A549 treated with CORT108297 at 1 μM for 4 hours (cell line): ENCODE measurements at places on chromosomes 16 and 17. TPM values are rescaled to one million over a fixed set of nuclear protein-coding genes. Genes with fewer than 3 reads are reported as not detected.

Gene INCA1
- total RNA-seq, result 1.3 to 1.7 TPM (median 1.4 TPM) in 5 replicates

Gene GP1BA
- not detected in 5 replicates for total RNA-seq

Gene METTL22
- 21.8 to 27.6 TPM (median 24.5 TPM) in 5 replicates for total RNA-seq

Gene P2RX1
- 0.05 to 0.07 TPM in 2 of 5 replicates, not detected in the others for total RNA-seq

Gene KRTAP17-1
- total RNA-seq, result not detected in 5 replicates

Gene C1QTNF8
- not detected in 5 replicates for total RNA-seq

Gene DLX4
- total RNA-seq, result 1.7 to 4.3 TPM (median 3.6 TPM) in 5 replicates

Gene BMERB1
- 70.5 to 89.2 TPM (median 80.5 TPM) in 5 replicates for total RNA-seq

Gene GOSR1
- 31.7 to 45.9 TPM (median 34.1 TPM) in 5 replicates for total RNA-seq

Gene NPIPB13
- 2.0 to 2.8 TPM (median 2.2 TPM) in 5 replicates for total RNA-seq

Gene MEFV
- total RNA-seq, result not detected in 5 replicates

Gene ZNF771
- 3.0 to 6.8 TPM (median 5.5 TPM) in 5 replicates for total RNA-seq

Gene RNF135
- 22.2 to 25.7 TPM (median 24.7 TPM) in 5 replicates for total RNA-seq

Gene SLC52A1
- total RNA-seq, result 0.44 to 1.2 TPM (median 0.95 TPM) in 5 replicates
